Colonic mucosa (tissue), 4 donors: ENCODE measurements at places on chromosomes 2 and 18. TPM values are rescaled to one million over a fixed set of nuclear protein-coding genes. Genes with fewer than 3 reads are reported as not detected.

DNA sequence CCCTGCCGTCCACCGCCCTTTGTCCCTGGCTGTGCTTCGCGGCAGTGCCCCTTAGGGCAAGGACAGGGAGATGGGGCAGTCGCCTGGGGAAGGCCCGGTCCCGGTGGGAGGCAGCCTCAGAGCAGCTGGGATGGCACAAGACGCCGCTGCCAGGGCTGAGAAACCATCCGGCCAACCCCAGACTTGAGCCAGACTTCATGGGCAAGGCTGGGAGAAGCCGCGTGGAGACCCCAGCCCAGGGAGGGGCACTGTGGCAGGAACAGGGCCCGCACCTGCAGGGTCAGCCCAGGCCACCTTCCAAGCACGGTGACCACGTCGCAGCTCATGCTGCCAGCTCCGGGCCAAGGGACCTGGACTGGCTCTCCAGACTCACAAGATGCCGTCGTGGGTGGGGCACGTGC, 84.0 kb downstream of the NFATC1 start:
- no peak for DNase-seq

- DNase-seq = no peak
Measured at GRCh38 chr2:130335226-130335625, 7.5 kb upstream of the IMP4 start.

DNA sequence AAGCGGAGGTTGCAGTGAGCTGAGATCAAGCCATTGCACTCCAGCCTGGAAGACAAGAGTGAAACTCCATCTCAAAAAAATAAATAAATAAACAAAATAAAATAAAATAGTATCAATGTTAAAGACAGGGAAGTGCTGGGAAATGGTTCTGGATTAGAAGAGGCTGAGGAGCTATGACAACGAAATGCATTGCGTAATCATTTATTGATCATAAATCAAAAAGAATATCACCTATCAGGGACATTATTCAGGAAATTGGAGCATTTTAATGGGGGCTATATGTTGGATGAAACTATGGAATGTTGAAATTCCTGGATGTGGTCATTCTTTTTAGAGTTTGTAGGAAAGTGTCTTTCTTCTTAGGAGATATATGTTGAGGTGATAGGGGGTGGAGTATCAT, 30.9 kb upstream of the MTA3 start:
- DNase-seq = no peak

DNA sequence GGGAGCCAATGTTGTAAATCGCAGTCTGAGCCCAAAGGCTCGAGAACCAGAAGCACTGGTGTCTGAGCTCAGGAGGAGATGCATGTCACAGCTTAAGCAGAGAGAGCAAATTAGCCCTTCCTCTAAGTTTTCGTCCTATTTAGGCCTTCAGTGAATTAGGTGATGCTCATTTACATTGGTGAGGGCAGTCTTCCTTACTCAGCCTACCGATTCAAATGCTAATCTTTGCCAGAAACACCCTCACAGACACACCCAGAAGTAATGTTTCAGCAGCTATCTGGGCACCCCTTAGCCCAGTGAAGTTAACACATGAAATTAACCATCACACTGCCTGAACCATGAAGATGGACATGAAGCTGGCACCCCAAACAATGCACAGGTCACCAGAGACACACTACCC, 385.1 kb downstream of the STK39 start:
- no peak for DNase-seq

DNA sequence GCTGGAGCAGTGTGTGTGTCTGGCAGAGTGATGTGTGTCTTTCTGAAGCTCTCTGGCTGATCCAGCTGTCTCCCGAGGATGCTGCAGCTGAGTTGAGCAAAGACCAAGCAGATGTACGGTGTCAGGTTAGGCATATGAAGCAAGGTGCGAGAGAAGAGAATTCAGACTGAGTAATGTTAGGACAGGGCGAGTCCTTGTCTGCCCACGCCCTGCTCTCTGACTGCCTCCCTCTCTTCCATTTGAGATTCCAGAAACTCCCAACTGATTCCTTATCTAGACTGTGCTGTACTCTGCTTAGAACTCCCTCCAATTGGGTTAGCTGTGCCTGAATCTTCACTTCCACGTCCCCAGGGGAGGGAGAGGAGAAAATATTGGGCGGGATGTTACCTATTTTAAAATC, 25.7 kb upstream of the LPIN1 start:
- DNase-seq = no peak

Gene RNF125
- 13.9 TPM for total RNA-seq

- no peak for DNase-seq
Measured at GRCh38 chr18:12750076-12750714, 47.4 kb downstream of the PSMG2 start.

DNA sequence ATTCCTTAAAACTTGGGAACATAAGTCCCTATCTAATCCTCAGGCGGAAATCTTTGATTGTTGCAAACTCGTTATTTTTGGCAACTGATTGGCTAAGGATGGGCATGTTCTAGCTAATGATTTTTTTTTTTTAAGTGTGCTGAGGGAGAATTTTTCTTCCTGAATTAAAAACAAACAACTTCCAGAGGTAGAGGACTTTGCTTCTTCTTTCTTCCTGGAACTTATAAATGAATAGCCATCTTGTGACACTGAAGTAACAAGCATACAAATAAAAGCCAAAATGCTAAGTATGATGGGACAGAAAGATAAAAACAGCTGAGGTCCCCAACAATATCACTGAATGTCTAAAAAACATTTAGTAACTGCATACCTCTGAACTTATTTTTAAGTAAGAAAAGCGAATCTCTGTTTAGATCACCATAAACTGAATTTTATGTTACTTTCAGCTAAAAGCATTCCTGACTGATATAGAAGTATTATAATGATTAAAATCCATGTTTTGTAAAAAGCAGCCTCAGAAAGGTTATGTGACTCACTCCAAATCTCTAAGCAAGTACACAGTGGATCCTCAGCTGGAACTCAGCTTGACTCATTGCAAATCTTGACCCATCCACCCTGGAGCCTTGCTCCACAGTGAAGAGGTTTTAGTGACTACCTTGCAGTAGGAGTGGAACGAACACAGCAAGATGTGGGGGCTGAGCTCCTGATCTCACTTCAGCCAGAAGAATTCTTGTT, 344.4 kb downstream of the CLIP4 start:
- no peak for DNase-seq

DNA sequence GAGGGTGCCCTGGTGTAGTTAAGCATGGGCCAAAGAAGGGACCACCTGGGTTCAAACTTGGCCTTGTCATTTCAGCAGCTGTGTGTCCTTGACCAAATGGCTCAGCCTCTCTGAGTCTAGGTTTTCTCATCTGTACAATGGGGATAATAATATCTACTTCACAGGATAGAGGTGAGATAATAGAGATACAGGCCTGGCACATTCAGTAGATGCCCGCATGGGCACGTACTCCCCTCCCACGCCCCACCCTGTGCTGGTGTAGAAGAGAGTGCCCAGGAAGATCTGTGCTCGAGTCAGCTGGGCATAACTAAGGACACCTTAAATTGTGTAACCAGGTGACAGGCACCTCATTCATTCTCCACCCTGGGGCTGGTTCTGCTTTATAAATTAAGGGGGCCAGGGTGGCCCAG, 8.4 kb upstream of the TMEM185B start:
- DNase-seq = no peak

DNA sequence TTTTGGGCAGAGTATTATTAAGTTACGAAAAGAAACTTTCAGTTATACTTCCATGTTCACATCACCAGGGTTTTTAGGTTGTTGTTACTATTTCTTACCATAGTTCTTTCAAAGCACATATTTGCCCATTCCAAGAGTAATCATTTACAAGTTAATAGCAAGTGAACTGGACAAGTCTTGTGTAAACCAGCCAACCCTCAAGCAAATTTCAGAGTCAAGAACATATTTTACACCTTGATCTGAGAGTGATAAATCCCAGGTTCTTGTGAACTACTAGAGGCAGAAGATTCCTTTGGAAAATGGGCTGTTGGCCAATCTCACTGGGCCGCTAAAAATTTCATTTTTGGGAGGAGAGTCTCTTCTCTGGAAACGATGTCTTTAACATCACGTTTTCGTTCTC, 2.7 kb upstream of the ASAP2 start:
- no peak for DNase-seq

- no peak for DNase-seq
Measured at GRCh38 chr18:3305933-3306332, 44.0 kb downstream of the MYL12B start.

Gene C2orf72
- total RNA-seq = 44.5 TPM

Gene TTL
- 17.5 TPM for total RNA-seq

DNA sequence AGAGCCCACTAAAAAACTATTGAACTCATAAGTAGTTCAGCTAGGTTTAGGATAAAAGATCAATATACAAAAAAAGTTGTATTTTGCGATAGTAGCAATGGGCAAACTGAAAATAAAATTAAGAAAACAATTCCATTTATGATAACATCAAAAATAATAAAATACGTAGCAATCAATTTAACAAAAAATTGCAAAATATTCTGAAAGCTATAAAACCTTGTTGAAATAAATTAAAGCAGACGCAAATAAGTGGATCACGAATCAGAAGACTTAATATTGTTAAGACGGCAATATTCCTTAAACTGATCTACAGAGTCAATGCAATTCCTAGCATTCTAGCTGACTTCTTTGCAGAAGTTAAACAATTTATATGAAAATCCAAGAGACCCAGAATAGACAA, 24.5 kb downstream of the ABCB11 start:
- DNase-seq = no peak

Gene IL1R1
- total RNA-seq = 13.9 TPM

DNA sequence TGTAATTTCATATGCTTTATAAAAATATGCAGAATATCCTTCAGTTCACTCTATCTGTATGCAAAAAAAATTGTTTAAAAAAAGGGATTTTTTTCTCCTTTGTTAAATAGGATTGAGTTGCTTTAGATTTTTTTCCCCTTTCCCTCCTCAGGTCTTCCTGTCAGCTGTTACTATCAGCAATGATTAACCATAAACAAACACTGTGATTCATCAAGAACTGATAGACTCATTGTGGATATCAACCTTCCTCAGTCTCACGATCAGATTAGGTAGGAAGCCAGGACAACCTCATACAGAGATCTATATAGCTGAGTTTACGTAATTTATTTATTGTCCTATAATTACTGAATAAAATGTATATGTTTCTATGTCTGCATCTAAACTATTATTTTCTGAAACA, 2136.2 kb upstream of the CELF4 start:
- DNase-seq = no peak

DNA sequence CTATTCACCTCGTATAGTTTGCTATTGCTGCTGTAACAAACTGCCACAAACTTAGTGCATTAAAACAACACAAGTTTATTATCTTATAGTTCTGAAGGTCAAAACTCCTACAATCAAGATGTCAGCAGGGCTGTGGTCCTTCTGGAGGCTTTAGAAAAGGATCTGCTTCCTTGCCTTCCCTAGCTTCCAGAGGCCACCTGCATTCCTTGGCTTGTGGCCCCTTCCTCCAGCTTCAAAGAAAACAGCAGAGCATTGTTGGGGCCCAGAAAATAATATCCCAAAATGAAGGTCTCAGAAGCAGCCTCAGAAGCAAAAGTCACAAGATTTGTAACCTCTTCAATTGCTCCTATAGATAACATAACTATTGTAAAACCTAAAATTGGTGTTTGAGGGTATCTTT, 100.6 kb downstream of the HNRNPLL start:
- no peak for DNase-seq

DNA sequence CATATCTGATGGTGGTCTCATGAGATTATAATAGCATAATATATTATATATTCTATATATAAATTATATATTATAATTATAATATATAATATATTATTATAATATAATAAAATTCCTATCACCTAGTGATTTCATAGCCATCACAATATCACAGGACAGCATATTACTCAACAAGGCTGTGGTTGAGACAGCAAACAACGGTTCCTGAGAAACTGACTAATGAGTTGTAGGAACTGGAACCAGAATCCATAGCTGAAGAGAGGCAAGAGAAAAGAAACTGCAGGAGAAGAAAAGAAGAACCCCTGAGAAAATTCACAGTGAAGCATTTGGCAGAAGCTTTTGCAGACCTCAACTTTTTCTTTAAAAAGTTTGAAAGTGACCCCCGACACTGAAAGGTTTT, 84.0 kb downstream of the BCL2L11 start:
- no peak for DNase-seq

- DNase-seq = no peak
Measured at GRCh38 chr2:67797801-67798540, 264.8 kb downstream of the C1D start.

DNA sequence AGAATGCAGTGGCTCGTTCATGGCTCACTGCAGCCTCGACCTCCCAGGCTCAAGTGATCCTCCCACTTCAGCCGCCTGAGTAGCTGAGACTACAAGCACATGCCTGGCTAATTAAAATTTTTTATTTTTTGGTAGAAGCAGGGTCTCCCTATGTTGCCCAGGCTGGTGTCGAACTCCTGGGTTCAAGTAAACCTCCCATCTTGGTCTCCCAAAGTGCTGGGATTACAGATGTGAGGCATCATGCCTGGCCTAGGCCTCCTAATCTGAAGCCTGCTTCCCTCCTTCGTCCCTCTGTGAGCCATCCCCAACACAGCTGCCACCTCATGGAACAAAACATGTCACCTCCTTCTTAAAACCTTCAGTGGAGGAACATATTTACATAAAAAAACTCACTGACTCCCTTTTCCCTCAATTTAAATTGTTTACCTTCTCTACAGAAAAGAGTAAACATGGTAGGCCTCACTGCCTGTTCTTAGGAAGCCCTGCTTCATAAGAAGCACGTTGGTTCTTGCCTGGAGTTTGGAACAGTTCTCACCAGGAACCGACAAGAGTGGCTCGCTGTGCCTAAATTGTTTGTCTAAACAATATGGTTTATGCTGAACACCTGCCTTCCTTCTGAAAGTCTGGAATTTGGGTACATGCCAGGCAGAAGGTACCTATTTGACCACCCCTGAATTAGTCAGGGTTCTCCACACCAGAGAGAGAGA, 12.1 kb upstream of the RHOB start:
- no peak for DNase-seq

DNA sequence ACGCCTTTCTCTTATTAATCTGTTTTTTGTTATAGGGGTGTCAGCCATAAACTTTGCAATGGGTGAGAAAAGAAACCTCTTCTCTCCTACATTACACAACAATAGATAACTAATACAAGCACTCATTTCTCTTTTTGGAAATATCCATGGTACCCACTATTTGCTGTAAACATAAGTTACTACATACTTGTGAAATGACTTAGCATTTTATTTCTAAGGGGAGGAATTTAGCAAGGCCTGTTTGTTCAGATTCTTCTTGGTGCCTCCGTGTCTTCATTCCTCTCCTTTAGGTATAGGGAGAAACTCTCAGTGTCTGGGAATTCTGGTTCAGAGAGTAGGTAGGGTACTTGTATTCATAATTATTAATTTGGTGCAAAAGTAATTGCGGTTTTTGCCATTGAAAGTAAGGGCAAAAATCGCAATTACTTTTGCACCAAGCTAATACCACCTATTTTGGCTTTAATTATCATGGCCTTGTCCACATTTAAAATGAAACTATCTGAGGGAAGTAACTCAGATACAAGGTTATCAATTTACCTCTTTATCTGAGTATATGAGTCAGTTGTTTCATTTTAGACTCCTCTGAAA, 134.8 kb downstream of the MREG start:
- DNase-seq = no peak

Gene C2orf66
- total RNA-seq = not detected

DNA sequence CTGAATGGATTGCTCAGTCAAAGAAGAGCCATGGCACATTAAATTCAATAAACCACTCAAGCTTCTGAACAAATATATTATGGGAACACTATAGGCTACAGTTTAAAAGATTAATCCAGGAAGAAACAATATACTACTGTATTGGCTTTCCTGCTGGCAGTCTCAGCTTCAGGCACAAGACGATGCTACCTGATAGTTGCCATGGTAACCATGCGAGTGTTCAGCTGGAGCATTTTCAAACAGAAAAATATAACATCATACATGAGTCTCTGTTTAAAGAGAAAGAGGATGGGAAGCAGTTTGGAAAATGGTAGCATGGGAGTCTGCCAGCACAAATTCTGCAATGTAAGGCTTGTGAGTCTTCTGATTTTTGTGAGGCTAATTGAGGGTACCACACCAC, 65.9 kb upstream of the CPO start:
- no peak for DNase-seq
